ENCODE measurements at places on chromosomes 1 and 21. TPM values are rescaled to one million over a fixed set of nuclear protein-coding genes. Genes with fewer than 3 reads are reported as not detected.

The OR2T33 gene
- total RNA-seq, result 0.18 TPM

The RPL5 gene
- 1,246 TPM for total RNA-seq

The BARHL2 gene
- total RNA-seq, result not detected

The ABCG1 gene
- total RNA-seq, result 2.0 TPM

- no peak for DNase-seq
These were observed 7.7 kb downstream of the WNT9A start for GRCh38 chr1:227939791-227940771.

DNA sequence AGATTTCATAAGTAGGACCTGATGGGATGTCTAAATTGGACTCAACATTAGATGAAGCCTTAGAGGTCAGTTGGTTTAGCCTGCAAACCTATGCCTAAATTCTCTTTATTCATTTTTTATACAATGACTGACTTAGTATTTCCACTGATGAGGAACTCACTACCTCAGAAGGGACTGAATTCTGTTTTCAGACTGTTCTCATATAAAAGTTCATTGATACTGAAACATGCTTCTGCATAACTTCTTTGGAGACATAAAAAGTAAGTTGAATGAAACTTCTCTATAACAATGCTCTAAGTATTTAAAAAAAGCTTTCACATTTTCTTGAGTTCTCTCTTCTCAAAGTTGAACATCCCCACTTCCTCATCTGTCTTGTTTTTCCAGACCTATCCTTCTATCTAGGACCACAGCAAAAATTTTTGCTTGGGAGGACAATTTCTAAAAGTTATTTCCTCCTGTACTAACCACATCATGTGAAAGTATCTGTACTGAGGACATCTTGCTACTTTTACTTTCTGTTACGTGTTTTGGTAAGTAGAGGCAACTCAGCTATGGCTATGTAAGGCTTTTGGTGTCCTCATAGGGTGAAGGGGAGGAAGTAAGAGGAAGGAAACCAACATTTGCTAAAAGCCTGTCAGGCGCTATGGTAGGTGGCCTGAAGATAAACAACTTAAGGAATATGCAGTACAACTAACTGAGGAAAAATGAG lies 64.1 kb downstream of the USP24 start:
- DNase-seq, result no peak
